Lung (tissue), 17 donors: ENCODE measurements at places on chromosomes 3 and 15. TPM values are rescaled to one million over a fixed set of nuclear protein-coding genes. Genes with fewer than 3 reads are reported as not detected.

DNA sequence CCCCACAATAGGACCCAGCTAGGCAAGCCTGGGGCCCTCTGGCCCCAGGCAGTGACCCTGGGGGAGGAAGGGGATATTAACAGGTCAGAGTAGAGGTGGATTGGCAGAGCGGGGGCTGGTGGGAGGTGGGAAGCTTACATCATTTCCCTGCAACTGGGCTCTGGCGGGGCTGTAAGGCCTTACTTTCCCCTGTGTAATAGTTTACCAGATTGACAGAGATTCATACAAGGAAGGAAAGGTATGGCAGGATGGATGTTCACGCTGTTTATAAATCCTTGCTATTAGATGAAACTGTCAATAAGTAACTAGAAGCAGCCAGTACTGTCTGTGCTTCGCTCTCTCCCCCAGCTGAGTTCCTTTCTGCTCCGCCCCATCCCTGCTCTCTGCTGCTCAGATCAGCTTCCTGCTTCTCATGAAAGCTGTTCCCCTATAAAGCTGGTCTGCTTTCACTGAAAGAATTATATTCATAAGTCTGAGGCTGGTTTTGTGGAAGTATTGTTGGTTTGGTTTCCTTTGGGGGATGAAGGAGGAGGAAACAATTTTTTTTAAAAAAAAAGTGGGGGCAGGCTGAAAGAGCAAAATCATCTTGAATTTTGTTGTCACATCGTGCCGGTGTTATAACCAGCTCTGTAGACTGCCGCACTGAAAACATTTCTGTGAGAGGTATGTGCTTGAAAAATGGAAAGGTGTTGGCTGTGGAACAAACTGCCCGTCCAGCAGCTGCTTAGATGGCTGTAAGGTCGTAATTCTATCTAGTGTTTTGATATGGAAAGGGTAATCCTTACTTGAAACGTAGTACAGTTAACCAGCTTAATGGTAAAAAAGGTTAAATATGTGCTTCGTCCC lies 76.4 kb downstream of the BBX start:
- H3K4me3 ChIP-seq = no peak overlapping the region
- H3K4me1 ChIP-seq = peaks cover 17% of the 10 kb centered on the region
- peak; percentile 31 for DNase-seq
- peaks cover 5% of the 10 kb centered on the region for H3K36me3 ChIP-seq

- H3K27me3 ChIP-seq = no peaks in the 10 kb centered on the region
- no peak overlapping the region for H3K27ac ChIP-seq
- no peaks in the 10 kb centered on the region for H3K4me1 ChIP-seq
- no peak for DNase-seq
Measured at GRCh38 chr3:124639406-124640237, 90.6 kb upstream of the UMPS start.

The MESP1 gene
- 0.37 TPM for total RNA-seq

GRCh38 chr3:20836801-20837200 lies 650.8 kb upstream of the SGO1 start:
- H3K36me3 ChIP-seq = no peaks in the 10 kb centered on the region
- DNase-seq = no peak
- no peak overlapping the region for H3K4me3 ChIP-seq
- H3K27me3 ChIP-seq = no peaks in the 10 kb centered on the region
- H3K27ac ChIP-seq = no peak overlapping the region

DNA sequence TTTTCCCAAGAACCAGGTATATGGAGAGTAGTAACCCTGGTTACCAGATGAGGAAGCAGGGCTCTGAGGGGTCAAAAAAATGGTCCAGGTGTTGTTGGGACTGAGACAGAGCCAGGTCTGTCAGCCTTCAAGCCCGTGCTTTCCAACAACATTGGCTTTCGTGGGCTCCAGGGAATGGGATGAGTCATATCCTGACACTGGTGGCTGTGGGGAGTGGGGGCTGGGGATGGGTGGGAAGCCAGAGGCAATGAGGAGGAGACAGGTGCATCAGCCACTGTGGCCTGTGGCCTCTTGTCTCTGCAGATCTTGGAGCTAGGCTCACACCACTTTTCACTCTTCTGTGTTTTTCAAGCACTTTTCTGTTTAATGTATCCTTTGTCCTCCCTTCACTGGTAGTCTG lies 38.2 kb downstream of the CORO2B start:
- no peak overlapping the region for H3K4me3 ChIP-seq
- no peaks in the 10 kb centered on the region for H3K27me3 ChIP-seq
- no peak for DNase-seq
- no peaks in the 10 kb centered on the region for H3K4me1 ChIP-seq
- H3K36me3 ChIP-seq = no peaks in the 10 kb centered on the region

The MYO5C gene
- total RNA-seq = 64.5 TPM

DNA sequence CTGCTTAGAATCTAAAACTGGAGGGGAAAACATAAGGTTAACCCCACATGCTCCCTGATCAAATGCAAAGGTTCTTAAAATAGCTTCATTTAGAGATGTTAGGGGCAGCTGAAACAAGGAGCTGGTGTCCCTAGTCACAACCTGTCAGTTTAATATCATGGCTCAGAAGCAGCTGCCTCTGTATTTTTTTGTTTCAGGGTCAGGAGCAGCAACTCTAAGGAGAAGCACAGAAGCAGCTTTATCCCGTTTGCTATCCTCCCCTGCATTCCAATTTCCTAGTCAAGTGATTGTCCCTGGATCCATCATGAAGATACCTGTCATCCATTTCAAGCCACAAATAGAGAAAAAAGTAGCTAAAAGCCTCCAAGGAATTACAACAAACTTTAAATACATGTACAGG lies 4.1 kb downstream of the FILIP1L start:
- H3K27me3 ChIP-seq = no peaks in the 10 kb centered on the region
- H3K36me3 ChIP-seq = no peaks in the 10 kb centered on the region
- DNase-seq = no peak
- no peak overlapping the region for H3K27ac ChIP-seq

GRCh38 chr3:194135806-194136518 lies at the start of gene HES1:
TSS of gene HES1 (plus strand) at chr3:194136148. CDS start at chr3:194136381, 233 bp downstream.
- H3K36me3 ChIP-seq = no peaks in the 10 kb centered on the region
- no peaks in the 10 kb centered on the region for H3K27me3 ChIP-seq
- peak within 1 kb of the TSS; percentile 67 for H3K4me3 ChIP-seq
- DNase-seq = peak; percentile 98

GRCh38 chr15:28096670-28097431 lies 2.3 kb downstream of the OCA2 start:
- peak overlapping the region; percentile 40 for H3K27ac ChIP-seq
- peaks cover 13% of the 10 kb centered on the region for H3K4me1 ChIP-seq
- H3K36me3 ChIP-seq = no peaks in the 10 kb centered on the region

- no peak overlapping the region for H3K4me3 ChIP-seq
- H3K4me1 ChIP-seq = peaks cover 8% of the 10 kb centered on the region
Measured at GRCh38 chr3:177835917-177836316, 638.6 kb upstream of the TBL1XR1 start.

The SPESP1 gene
- 1.0 TPM for total RNA-seq

DNA sequence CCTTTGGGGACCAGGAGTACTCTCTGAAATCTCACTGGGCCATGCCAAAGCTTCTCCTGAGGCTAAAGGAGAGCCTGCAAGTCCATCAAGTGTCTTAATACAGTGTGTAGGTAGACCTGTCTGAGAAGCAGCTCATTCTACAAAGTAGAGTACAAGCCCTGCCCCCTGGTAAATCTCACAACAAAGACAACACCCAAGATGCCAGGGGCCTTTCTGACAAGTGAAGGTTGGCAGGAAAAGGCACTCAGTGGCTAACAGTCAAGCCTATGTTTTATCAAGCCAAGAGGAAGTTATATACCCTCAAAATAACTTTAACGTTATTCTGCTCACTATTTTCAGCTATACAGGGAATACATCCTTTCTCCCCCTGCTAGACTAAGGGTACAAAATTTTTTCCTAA lies 58.3 kb downstream of the NMNAT3 start:
- no peaks in the 10 kb centered on the region for H3K27me3 ChIP-seq
- H3K4me1 ChIP-seq = no peaks in the 10 kb centered on the region
- no peaks in the 10 kb centered on the region for H3K36me3 ChIP-seq
- H3K27ac ChIP-seq = no peak overlapping the region

The FOXP1 gene
- total RNA-seq = 287 TPM

DNA sequence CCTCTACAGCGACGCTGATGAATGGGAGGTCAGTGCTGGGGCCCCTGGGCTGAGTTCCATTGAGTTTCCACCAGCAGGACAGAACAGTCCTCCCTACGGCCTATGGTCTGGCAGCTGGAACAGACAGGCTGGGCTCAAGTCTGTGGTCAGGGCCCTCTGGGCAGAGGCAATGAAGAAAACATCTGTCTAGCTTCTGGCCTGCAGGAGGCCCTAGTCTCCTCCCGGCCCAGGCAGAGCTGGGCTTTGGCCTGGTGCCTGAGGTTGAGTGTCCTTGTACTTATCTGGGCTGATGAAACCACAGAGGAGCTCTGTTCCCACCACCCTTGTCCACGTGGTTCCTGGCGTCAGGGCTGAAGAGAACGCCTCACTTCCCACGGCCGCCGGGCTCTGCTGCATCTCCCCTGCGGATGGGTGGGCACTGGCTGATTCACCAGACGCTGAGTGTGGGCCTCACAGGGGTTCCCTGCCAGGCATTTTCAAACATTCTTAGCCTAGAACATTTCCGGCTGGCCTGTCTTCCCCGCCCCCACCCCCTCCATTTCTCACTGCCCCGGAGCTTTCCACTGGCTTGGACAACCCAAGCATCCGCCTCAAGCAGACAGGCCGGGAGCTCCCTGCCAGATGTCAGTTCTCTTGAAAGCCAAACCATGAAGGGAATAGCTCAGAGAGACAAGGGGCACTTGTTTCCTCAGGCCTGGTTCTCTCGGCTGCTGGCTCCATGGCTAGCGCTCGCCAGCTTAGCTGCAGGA lies 20.3 kb downstream of the PPCDC start:
- H3K4me1 ChIP-seq = peaks cover 31% of the 10 kb centered on the region
- H3K27ac ChIP-seq = peak overlapping the region; percentile 92
- no peaks in the 10 kb centered on the region for H3K27me3 ChIP-seq
- no peak overlapping the region for H3K4me3 ChIP-seq

- no peak overlapping the region for H3K4me3 ChIP-seq
- peaks cover 9% of the 10 kb centered on the region for H3K4me1 ChIP-seq
- no peak for DNase-seq
- no peaks in the 10 kb centered on the region for H3K27me3 ChIP-seq
- H3K27ac ChIP-seq = no peak overlapping the region
Measured at GRCh38 chr3:66400411-66401156, 100.2 kb downstream of the LRIG1 start.

DNA sequence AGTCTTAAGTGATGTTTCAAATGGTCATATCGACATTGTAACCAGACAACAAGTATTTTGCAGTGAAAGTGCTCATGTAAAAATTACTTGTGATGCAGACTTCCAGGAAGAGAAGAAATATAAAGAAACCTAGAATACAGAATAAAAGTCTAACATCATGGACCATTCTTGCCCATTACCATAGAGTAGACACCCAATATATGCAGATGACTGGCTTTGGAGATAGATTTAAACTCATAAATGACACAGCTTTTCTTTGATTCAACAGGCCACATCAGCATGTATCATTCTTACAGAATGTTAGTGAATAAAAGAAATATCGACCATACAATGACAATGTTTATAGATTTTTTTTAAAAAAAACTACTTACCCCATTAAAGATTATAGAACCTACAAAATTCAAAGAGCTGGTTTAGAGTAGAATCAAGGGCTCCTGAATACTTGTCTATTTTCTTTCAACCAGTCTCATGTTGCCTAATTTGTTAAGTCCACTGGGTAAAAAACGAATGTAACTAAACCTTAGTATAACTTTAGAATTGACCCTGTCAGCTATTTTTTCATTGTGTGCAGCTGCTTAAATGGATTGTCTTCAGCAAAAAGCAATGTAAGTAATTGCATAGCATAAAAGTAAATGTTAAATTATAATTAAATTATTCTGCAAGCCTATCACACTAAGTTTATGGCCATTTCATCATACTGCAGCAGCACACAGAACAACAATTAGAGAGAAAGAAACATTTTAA lies 268.7 kb upstream of the AGTR1 start:
- no peak overlapping the region for H3K4me3 ChIP-seq
- H3K36me3 ChIP-seq = no peaks in the 10 kb centered on the region
- H3K27ac ChIP-seq = no peak overlapping the region
- no peaks in the 10 kb centered on the region for H3K27me3 ChIP-seq
- H3K4me1 ChIP-seq = no peaks in the 10 kb centered on the region

DNA sequence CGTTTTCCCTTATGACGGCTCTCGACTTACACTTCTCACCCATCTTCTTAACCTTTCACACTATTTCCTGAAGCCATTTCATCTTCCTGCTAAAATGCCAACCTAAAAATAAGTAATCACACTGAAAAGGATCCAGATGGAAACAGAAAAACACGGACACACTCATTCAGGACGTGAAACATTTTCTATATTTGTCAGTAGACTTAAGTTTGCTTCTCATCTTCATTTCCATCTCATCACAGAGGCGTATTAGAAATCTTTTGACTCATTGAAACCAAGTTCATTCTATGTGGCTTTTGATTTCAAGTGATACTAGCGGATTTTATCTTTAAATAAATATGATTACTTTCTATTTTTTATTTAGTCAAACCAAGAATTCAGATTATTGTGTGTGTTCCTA lies 27.4 kb upstream of the DLG1 start:
- no peaks in the 10 kb centered on the region for H3K27me3 ChIP-seq
- H3K4me1 ChIP-seq = no peaks in the 10 kb centered on the region
- no peak overlapping the region for H3K4me3 ChIP-seq
- H3K27ac ChIP-seq = no peak overlapping the region

- no peak overlapping the region for H3K27ac ChIP-seq
- H3K4me1 ChIP-seq = no peaks in the 10 kb centered on the region
- no peak overlapping the region for H3K4me3 ChIP-seq
- H3K27me3 ChIP-seq = no peaks in the 10 kb centered on the region
Measured at GRCh38 chr3:165503825-165504224, 307.6 kb upstream of the SLITRK3 start.

- DNase-seq = no peak
- H3K36me3 ChIP-seq = no peaks in the 10 kb centered on the region
- no peaks in the 10 kb centered on the region for H3K27me3 ChIP-seq
Measured at GRCh38 chr15:95989392-95989791, 341.1 kb upstream of the NR2F2 start.

DNA sequence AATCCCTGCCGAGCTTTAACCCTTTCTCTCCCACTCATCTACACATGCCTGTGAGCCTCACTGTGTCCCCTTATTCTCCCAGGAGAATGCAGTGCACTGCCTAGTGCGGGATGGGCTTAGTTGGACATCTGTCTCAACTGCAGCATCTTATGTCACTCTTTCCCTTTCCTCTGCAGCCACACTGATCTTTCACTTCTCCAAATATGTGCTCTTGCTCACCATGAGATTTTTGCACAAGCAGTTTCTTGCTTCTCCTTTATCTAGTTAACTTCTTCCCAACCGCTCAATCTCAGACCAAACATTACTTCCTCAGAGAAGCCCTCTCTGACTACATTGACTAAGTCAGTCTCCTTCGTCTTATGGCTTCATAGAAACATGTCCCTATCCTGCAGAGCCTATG lies 292.3 kb downstream of the KBTBD8 start:
- H3K27ac ChIP-seq = no peak overlapping the region
- DNase-seq = no peak
- no peaks in the 10 kb centered on the region for H3K27me3 ChIP-seq
- H3K4me1 ChIP-seq = no peaks in the 10 kb centered on the region
- H3K36me3 ChIP-seq = no peaks in the 10 kb centered on the region
- no peak overlapping the region for H3K4me3 ChIP-seq

The KCNH8 gene
- 0.94 TPM for total RNA-seq

The CHRM5 gene
- total RNA-seq = not detected
